ENCODE measurements at places on chromosomes 16 and 17.

GRCh38 chr16:87492721-87493607 lies at the start of gene ZCCHC14:
Gene ZCCHC14, minus strand, starts transcription at chr16:87493024. Its CDS starts 786 bp downstream, at chr16:87492238.
- DNase-seq = peak; percentile 99

- DNase-seq = no peak
Observed at GRCh38 chr17:43834106-43834505, 1.2 kb upstream of the MPP3 start.

DNA sequence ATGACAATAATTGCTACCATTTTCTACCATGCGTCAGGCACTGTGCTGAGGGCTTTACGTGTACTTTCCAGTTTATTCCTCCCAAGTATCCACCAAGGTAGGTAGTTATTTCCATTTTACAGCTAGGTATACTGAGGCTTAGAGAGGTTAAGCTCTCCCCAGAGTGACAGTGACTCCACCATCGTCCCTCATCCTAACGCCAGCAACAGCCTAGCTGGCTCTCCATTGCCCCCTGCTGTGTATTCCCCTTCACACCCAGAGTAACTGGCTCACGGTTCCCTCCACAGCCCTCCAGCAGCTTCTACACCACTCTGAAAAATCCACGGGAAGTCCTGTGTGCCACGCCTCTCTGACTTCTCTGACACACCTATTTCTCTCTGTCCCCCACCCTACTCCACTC lies 7.1 kb upstream of the ASGR1 start:
- no peak for DNase-seq

DNA sequence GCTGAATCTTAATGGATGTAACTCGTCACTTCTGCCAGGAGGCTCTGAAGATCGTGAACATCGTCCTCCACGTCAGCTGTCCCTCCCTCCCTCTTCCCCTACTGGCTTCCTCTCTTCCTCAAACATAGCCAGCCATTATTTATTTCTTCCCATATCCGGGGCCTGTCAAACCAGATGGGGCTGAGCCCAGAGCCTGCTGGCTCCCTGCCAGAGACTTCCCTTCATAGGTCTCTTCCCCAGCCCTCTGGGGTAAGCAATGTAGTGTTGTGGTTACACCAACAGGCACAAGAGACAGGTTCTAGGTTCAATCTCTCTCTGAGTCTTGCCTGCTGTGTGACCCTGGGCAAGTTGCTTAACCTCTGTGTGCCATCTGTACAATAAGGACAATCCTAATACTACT lies 40.1 kb upstream of the ZFP90 start:
- DNase-seq = no peak

DNA sequence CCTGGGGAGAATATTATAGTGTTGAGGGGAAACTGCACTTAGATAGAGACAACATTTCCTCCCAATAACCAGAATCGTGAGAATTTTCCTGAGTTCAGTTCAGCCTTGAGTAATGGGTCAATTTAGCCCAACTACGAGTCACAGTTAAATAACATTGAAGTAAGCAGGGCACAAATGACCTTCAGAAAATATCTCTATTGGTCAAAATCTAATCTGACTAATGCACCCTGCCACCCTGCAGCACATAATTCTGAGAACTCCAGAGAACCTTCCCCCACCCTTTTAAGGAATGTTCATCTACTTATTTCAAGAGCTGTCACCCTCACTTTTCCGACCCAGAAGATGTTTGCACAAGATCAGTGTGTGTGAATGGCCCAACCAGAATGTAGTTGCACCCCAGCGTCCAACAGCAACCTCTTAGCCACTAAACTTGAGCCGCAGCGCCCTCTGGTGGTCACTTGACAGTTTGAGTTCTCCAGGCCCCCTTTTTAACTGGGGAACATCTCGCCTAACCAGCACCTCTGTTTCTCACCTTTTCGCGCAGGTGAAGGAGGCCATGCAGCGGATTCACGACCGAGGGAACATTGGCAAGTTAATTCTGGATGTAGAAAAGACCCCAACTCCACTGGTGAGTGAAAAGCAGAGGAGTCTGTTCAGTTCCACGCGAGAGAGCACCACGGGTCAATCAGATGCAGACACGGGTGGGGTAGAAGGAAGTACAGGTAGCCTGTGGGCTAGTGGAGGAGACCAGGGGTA lies 50.9 kb upstream of the CLEC3A start:
- DNase-seq = peak; percentile 20

DNA sequence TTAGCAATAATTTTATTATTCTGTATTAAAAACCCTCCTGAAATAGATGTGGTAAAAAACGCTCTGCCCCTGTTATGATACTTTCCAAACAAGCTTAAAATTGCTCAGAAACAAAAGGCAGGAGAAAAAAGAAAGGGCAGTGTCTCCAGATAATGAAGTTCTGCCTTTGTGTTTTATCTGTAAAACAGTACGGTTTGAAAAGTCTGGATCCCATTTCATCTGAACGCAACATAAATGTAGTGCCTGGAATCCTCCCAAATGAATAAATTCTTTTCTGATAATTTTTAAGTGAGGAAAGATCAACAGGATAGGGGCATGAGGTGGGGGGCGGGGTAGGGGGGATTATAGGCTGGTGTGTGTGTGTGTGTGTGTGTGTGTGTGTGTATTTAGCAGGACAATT lies 87.5 kb upstream of the SOX9 start:
- DNase-seq = no peak

DNA sequence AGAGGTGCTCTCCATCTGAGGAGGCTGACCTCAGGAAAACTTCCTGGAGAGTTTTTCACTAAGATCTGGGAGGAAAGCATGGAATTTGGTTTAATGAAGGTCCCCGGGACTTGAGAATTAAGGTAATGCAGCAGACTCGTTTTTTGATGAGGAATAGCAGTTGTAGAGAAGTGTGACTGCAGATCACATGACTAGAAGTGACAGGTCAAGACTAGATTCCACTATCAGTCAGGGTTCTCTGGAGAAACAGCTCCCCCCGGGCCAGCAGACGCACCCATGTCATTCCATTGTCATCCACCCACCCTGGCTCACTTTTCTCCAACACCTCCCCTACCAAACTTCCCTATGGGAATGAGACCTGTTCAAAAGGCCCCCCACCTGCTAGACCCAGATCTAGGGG lies 1.9 kb upstream of the DHRS13 start:
- no peak for DNase-seq

GRCh38 chr17:2893422-2893914 lies 97.2 kb downstream of the RAP1GAP2 start:
- DNase-seq = no peak

- DNase-seq = no peak
Observed at GRCh38 chr16:62253966-62254365, 217.7 kb upstream of the CDH8 start.

- no peak for DNase-seq
Observed at GRCh38 chr17:68143425-68143824, 104.4 kb upstream of the AMZ2 start.

DNA sequence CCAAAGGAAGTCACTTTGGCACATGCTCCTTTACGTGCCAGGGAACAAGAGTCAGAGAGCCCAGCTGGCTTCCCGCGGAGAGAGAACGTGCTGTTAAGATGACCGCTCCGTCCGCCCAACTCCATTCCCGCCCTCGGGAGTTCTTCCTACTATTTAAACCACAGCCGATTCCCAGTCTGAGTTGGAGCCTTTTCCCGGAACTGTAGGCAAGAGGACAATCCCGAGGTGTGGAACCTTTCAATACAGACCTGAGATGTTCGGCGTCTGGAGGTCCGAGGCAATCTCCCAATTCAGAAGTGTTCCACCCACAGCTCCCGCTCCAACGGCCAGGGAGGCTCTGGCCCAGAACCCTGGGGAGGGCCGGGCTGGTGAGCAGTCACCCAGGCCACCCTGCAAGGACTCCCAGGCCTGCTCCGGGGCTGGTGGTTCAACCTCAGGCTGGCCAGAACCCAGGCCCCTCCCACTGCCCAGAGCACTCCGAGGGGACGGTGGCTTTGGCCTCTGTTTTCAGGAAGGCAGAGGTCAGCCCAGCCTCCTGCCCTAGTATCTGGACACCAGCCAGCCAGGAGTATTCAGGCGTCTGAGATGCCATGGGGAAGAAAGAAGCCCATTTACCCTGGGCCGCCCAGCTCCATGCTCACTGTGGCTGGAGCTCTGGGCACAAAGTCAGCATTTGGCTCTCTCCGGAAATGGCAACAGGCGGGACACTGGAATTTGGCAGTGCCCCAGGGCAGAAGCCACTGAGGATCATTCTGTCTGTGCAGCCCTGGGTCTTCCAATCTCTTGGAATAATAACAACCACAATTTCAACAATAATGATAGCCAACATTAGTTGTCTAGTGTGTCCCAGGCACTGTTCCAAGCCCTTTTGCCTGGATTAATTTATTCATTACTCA lies 21.4 kb downstream of the EMP2 start:
- no peak for DNase-seq

GRCh38 chr17:50177983-50178834 lies 12.4 kb downstream of the SGCA start:
- DNase-seq = no peak

DNA sequence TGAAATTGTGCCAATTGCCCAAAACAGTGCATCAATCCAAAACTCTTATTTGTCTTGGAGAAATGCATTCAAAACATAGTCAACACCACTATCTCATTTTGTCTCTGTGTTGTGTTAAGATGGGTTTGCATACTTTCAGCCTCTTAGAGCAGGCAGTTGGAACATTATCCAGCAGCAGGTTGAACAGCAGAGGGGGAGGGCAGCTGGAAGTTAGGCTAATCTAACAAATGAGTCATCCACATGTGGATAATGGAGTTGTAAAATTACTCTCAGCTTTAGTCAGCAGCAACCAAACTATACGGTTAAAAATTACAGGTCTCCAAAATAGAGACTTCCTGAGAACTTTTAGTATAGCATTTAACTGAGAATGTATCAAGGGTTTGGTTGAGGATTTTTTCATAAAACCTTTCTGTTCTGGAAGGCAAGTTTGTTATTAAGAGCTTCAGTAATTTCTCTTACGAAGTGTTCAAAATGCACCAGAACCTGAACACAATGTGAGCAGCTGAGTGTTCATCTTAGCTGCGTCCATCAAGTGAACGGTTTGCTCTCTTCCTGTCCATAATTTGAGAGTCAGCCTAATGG lies 46.3 kb downstream of the PRKCA start:
- no peak for DNase-seq

DNA sequence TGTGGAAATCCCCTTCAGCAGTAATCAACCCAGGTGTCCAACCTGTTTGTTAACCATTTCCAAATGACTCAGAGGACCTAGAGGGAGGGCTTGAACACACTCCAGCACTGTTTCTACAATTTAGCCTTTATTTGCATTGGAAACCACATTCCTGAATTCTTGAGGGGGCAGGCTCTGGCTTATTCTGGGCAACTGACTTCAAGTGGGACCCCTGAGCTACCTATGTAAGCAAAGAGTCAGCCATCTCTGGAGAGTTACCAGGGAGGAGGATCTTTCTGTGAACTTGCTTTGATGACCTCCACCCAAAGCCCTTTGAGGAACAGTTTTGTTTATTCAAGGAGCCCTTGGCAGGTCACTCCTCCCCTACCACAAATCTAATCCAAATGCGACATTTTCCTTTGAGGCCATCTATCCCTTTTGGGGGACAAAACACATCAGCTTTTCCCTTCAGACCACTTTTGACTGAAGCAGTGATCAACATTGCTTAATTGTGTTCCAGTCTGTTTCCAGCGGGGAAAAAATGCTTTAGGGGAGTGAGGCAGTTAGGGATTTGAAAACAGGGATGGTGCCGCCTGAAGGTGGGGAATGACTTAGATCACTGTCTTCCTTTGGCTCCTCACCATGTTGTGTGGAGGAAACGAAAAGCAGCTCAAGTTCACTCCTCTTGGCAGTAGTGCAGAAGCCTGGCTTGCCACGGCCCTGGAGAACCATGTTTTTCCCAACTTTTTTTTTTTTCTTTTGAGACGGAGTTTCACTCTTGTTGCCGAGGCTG lies 46.2 kb downstream of the TUBD1 start:
- no peak for DNase-seq

GRCh38 chr17:3843935-3844516 lies 2.0 kb downstream of the NCBP3 start:
- peak; percentile 16 for DNase-seq

GRCh38 chr16:24208710-24209109 lies 47.4 kb upstream of the CACNG3 start:
- no peak for DNase-seq

GRCh38 chr17:64505340-64506200 lies 519 bp downstream of the DDX5 start:
- DNase-seq = peak; percentile 61

DNA sequence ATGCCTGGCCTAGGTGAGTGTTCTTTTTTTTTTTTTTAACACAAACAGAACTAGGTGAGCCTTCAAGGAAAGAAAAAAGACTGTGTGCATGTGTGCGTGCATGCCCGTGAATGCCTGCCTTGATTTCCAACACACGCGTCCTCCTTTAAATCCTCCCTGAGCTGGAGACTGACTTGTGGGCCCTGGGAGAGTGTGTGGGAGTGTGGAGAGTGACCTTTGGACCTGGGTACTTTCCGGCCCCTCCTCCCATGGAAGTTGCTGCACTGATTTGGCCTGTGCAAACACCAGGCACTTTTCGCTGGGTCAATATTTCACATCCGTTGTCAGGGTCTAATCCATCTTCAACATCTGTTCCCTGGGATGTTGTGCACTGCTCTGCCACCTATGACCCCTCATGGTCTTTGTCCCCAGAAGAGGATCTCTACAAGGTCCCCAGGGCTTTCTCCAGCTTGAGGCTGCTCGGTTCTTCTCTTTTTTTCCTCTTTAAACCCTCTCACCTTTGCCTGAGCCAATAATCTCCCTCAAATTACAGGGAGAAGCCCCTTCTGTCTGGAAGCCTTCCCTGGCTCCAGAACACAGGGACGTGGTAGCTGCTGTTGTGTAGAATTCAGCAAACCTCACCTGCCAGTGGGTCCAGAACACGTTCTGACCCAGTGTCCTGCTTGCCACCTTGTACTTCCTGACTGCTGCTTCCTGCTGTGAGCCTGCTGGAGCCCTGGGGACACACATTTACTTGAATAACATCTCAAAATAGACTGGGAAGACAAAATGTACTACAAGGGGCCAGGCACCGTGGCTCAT lies 20.8 kb upstream of the ATP5MC1 start:
- no peak for DNase-seq

DNA sequence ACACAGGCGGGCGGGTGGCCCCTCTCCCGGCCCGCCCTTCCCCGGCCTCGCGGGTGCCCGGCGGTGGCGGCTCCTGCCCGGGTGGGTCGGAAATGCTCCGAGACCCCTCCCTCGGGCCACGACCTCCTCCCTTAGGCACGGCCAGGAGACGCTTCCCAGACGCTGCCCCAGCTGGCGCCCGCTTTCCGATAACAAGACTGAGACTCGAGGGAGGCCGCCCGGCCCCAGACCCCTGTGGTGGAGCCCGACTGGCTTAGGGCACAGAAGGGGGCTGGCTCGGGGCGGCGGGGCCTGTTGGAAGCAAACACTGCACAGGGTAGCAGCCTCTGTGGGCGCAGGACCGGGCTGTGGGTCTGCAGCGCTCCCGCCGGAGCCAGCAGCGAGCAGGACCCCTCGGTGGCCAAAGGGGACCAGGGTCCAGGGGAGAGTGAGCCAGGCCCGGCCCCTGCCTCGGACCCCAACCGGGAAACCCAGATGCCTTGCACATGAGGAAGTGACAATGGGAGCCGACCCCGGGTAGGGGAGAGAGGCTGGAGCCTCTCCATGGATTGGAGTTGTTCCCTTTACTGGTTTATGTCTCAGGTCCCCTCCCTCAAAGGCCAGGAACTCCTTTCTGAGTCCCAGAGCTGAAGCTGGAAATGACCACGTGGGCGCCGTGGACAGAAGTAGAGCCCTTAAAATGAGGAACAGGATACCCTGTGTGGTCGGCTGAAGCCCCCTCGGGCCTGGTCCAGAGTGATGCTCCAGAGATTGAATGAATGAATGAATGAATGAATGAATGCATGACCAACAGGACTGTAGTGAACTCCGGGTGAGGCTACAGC lies 19.8 kb upstream of the ADCY7 start:
- no peak for DNase-seq

Data from stimulated activated CD8-positive, alpha-beta memory T cell treated with anti-CD3 and anti-CD28 coated beads, Interleukin-7, amount 100 ng/mL, for 48 hours (primary cell).